ENCODE measurements at places on chromosomes 16 and 17.

- DNase-seq = peak; percentile 41
Measured at GRCh38 chr17:58083491-58084316, 485 bp downstream of the DYNLL2 start.

DNA sequence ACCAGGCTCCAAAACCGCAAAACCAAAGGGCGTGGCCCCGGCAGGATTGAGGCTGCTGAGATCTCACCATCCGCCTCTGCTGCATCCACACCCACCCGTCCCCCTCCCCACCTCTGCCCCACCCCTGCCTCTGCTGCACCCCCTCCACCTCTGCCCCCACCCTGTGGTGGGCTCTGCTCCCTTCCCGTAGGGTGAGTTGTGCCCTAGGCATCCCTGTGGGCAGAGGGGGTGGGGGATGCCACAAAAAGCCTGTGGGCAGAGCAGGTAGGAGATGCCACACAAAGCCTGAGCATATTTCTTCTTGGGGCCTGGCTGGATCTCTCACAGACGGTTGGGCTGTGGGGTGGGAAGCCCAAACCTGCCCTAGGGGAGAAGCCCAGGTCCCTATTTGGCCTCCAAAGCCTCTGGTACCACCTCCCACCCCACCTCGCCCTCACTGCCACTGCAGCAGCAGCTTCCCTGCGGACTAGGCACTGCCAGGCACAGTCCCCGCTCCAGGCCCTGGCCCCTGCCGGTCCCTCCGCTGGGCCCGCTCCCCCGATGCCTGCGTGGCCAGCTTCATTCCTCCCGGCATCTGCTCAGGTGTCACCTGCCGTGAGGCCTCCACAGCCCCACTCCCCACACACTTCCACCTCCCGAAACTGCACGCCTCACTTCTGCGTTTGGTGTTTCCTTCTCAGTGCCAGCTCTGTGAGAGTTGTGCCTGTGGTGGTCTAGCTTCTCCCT lies 11.3 kb upstream of the PABPN1L start:
- no peak for DNase-seq

DNA sequence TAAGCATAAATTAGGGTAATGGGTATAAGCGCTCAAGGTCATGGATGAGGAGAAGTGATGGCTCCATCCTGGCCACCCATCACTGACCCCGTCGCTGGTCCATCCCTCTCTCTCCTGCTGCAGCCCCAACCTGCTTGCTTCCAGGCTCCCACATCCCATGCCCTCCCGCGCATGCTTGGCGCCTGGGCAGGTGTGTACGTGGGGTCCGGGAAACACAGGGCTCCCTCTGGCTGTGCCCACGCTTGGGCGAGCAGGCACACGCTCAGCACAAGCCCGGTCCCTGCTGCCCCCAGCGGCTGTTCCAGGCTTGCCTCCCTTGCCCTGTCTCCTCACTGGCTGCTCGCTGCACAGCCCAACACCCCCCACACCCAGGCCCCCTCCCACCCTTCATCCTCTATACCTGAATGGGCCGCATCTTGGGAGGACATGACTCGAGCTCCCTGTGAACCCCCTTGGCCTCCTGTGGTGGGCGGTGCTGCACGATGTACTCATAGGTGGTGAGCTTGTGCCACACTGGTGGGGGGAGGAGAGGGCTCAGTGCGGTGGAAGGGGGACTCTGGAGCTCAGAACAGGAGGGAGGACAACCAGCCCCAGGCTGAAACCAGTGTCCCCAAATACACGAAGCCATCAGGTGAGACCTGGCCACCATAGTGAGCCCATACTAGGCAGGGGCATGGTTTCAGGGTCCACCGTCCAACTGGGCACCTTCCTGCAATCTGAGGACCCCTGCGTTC lies 4.7 kb upstream of the TPPP3 start:
- no peak for DNase-seq

DNA sequence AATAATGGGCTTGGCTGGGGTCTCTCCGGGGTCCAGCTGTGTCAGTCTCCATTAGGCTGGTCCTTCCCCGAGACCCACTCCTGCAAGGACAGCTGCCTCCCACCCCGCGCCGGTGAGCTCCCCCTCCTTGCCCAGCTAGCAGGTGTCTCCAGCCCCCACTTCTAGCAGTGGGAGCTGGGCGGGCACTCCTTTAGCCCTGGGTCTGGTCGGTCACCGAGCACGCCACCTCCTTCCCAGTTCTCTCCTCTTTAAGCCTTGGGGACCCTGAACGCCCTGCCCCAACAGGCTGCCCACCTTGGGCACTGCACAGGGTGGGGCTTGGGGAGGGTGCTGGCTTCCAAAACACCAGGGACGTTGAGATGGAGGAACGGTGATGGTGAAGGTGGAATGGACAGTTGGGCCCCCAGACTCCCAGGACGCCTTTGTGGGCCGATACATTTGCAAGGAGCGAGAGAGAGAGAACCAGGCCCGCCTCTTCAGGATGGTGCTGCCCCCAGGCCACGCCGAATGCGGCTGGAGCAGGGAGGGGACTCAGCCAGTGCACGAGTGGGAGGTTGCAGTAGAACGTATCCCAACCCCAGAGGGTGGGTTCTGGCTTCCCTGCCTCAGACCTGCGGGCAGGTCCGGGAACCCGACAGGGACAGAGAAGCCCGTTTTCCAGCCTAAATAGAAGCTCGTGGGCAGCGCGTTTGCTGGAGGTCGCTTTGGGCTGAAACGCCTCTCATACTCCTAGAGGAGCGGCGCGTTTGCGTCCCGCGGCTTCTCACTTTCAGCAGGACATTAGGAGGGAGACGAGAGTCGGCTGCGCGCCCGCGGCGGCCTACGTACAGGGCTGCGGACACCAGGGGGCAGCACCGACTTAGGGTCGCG lies 10.7 kb downstream of the TBX2 start:
- no peak for DNase-seq

DNA sequence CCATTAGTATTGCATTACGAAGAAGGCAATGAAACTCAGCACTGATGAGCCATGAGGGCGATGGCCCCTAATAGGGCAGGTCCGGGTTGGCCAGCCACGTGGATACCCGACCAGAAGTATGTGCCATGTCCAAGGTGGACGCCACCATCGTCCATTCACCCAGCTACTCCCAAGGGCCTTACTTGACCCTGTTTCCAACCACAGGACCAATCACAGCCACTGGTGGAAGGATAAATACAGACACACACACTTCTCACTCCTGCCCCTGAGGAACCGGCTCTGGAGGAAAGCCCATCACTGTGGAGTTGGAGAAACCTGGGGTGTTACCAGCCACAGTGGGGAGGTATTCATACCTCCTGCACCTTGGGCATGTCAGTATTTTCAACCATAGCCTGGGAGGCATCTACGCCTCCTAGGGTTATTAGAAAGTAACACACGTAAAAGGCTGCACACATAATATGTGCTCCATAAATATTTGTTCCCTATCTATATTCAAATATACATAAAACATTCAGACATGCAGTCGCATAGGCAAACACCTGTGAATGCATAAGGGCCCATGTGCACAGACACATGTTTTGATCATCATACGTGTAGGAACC lies 5.4 kb upstream of the ITGA3 start:
- DNase-seq = no peak

DNA sequence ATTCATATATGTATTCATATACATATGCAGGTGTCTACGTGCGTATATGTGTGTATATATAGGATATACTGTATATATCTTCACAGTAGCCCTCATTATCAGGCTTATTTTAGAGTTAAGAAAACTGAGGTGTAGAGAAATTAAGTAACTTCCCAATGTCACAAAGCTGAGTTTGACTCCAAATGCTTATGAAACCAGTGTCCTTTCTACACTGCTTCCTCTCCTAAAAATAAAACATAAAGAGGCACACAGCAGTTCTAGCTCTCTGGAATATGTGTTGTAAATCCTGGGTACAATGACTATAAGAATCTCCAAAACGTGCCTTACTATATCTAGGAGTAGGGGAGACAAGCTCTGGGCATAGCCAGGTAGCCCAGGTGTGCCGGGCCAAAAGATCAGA lies 40.0 kb upstream of the CCL1 start:
- DNase-seq = no peak

GRCh38 chr16:78749745-78750268 lies 650.4 kb downstream of the WWOX start:
- DNase-seq = no peak

DNA sequence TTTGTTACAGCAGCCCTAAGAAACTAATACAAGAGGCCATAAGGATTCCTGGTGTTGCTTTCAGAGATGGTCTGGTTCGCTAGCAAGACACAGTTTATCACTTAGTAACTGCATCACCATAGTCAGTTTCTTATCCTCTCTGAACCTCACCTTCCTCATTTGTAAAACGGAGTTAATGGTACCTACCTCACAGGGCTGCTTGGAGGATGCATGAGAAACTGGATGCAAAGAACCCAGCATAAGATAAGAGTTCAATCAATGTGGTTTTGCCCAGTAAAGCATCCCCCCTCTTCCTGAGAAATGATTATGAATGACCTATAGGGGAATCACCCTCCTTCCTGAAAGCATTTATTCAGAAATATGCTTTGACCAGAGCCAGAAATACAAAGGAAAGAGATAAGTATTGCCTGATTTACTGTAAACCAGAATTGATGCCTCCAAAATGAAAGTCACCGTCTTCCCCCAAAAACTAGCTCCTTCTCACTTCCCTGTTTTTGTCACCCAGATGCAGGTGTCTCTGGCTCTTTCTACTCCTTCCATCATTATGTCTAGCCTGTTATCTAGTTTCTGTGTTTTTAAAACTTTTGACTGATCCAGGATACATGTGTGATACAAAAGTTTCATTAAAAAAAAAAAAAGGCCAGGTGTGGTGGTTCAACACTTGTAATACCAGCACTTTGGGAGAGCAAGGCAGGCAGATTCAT lies 2.8 kb upstream of the TEFM start:
- DNase-seq = no peak

DNA sequence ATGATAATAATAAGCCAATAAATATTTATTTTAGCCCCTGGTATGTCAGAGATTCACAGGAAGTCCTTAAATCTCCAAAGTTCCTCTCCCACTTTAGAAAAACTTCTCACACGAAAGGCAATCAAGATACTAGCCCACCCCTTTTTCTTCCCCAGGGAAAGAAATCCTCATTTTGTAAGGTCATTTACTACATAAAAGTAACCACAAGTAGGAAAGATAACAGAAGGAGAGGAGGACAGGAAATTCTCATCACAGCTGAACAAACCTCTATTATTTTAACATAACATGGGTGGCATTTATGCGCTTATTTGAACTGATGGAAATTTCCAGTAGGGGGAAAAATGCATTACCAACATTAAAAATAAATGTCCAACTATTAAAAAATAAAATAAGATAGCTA lies 3.4 kb downstream of the FAM222B start:
- no peak for DNase-seq

DNA sequence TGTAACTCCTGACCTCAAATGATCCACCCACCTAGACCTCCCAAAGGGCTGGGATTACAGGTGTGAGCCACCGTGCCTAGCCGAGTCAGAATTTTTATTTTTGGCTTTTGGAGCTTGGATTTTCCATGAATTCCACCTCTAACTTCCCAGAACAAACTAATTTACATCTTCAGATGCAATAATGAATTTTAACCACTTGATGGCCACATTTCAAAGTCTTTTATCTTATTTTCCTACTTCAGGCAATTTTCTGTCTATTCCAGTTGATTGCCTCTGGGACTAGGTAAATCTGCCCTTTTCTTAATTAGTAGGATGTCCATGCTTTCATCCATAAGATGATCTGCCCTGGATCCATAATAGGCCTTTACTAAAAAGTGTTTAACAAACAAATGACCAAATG lies 156.4 kb upstream of the ANKFN1 start:
- DNase-seq = no peak

GRCh38 chr16:60818465-60818864 lies 1217.8 kb downstream of the CDH8 start:
- DNase-seq = no peak

DNA sequence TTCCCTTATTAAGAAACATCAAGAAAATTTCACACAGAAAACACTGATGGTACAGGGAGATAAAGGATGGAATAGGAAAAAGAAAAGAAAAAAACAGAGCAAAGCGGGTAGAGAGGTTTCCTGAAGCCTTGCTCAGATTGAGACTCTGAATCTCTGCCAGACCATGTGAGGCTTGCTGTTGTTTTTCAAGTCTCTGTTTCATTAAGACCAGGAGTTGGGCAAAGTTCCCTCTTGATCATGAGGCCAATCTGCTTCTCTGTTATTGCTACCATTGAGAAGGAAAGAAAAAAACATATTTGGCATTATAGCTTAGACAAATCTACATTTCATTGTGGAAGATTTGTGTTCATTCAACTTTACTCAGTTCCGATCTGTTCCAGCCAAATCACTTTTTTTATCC lies 201.6 kb upstream of the SOX9 start:
- no peak for DNase-seq

DNA sequence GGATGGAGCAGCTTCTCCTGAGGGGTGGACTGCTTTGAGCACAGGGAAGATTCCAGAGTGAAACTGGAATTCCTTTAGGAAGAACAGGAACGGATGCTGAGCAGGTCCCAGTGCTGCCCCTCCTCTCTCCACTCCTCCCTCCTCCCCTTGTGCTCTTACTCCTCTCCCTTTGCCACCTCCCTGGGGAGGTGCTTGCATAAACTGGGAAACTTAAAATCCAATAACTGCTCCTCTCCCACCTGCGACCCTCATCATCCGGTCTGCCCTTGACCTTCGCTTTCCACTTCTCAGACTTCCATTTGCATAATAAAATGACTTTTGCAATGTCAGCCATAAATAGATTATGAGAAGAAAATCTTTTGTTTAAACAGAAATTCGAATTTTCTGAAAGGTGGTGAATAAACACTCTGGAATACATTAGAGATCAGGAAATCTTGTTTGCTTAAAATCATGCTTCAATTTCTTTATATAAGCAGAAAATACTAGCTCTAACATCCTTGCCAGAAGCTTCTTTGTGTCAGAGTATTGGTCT lies 23.7 kb downstream of the HSBP1 start:
- no peak for DNase-seq

DNA sequence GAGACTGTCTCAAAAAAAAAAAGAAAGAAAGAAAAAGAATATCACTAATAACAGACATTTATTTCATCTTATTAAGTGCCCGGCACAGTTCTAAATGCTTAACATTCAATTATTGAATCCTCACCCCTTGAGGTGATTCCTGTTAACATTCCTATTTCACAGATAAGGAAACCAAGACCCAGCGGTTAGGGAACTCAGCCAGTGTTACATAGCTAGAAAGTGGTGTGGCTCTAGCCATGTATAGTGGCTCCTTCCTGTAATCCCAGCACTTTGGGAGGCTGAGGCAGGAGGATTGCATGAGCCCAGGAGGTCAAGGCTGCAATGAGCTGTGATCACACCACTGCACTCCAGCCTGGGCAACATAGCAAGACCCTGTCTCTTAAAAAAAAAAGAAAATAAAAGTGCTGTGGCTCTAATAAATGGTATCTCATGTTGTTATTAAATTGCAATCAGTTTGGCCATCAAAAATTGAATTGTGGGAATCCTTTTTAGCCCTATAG lies 28.1 kb downstream of the ZNRF1 start:
- DNase-seq = no peak

- DNase-seq = no peak
Measured at GRCh38 chr16:11423315-11424117, 78.3 kb downstream of the RMI2 start.
